Right lobe of liver (tissue), 6 donors: ENCODE measurements at places on chromosomes 12 and 14. TPM values are rescaled to one million over a fixed set of nuclear protein-coding genes. Genes with fewer than 3 reads are reported as not detected.
A peak's percentile ranks its signal among the peaks of the same experiment; 100 is the strongest.

GRCh38 chr12:11855983-11856374 is 206.5 kb downstream of the ETV6 start:
- no peak for DNase-seq

ZBTB42 gene
- 2.2 TPM for total RNA-seq

- no peak for DNase-seq
Observed at GRCh38 chr14:73714656-73715081, 485 bp upstream of the PNMA1 start.

DNA sequence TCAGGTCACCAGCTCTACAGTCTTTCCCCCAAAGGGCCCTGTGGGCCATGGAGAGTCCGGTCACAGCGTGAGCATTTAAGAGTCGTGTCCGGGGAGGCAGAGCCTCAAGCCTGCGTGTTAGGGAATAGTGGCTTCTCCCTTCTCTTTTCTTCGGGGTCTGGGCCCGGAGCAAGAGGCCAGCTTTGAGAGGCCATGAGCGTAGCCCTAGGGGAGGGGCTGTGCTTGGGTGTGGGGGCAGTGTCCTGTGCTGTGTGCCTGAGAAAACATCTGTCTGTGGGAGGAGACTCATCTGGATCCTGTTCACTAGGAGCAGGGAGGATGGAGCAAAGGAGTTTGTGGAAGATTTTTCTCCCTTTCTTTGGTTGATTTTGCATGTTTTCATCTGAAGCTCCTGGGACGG is 5.3 kb downstream of the LRP1-AS start:
- no peak for DNase-seq

KLRC4 gene
- not detected for total RNA-seq

DNA sequence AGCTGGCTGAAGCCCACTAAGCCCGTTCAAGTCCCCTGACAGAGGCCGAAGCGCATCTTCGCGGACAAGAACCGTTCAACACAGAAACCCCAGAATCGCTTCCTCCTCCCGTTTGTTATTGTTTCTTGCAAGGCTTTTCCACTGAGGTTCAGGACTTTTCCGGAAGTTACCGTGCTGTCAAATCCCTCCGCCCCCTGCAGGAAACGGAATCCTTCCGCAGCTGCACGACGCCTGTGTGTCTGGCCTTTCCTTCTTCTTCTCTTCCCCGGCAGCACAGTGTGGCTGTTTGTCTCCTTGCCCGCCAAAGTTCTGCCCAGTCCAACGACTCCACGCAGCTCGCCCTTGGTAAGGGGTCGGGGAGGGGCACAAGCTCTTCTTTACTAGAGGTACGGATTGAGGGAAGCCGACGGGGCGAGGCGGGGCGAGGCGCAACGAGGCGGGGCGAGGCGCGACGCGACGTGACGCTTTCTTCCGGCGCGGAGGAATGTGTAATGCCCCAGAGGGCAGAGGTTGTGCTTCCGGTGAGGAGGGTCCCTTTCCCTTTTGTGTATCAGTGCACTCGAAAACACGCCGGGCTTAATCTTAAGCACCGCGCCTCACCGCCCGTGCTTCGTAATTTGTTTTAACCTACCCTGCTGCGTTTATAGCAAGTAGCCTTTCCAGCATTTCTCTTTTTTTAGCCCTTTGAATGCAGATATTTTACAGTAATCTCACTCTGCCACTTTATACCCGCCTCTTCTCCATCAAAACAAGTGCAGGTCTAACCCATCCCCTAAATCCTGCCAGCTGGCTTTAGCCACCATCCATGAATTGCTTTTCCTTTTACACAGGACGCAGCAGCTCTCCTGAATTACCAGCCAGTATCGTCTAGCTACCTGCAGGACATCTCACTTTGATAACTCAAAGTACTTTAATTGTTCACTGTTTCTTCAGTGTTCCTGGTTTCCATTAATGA is at the start of gene KDM5A:
Gene KDM5A (minus strand): TSS at position 179 of the 955 bp plus-strand sequence. CDS start 229 bp downstream, outside the sequence.
- DNase-seq = peak; percentile 94

PGF gene
- 3.0 TPM for total RNA-seq
